ENCODE measurements at places on chromosomes 1 and 21.

- no peak for DNase-seq
Observed at GRCh38 chr1:162172311-162173102, 103.0 kb downstream of the NOS1AP start.

DNA sequence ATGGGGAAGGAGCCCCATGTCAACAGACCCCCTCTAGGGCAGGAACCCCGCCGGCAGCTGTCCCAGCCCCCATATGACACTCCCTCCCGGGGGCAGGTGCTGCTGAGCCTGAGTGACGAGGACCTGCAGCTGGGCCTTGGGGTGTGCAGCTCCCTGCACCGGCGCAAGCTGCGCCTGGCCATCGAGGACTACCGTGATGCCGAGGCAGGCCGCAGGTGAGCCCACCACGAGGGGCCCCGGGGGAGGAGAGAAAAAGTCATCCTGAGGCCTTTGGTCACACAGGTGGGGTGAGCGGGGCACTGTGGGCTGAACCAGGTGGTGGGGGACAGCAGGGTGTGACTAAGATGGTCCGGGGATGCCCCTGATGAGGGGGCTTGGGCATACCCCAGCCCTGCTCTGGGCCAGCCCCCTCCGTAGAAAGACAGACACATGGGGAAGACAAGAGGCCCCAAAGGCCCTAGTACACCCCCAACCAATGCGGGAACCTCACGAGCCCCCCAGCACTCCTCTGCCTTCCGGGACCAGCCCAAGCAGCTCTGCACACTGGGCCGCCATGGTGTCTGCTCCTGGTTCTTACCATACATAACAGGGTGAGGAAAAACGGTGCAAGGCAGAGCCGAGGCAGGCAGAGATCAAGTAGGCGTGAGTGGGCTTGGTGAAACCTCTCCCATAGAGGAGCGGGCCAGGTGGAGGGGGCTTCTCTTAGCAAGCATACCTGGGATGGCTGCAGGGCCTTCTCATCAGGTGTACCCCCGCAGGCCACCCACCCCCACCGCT lies 58.6 kb upstream of the TMEM51 start:
- DNase-seq, result no peak

DNA sequence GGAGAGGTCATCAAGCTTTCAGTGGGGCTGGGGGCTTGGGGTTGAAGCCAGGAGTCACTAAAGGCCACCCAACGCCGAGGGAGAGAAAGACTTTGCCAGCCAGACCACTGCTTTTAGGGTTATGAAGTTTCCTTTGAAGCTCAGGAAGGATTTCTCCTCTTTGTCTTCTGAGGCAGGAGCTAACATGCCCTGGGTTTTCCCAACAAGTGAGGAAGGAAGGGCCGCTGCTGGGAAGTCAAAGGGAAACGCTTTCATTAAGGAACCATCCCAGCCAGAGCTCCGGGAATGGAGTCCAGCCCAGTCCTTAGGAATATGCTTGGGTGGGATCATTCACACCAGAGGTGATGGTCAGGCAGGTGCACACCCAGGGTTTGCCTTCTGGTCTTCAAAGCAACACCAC lies 436.9 kb downstream of the PRDM2 start:
- no peak for DNase-seq

- DNase-seq, result no peak
Observed at GRCh38 chr21:26331205-26331980, 160.8 kb upstream of the APP start.

DNA sequence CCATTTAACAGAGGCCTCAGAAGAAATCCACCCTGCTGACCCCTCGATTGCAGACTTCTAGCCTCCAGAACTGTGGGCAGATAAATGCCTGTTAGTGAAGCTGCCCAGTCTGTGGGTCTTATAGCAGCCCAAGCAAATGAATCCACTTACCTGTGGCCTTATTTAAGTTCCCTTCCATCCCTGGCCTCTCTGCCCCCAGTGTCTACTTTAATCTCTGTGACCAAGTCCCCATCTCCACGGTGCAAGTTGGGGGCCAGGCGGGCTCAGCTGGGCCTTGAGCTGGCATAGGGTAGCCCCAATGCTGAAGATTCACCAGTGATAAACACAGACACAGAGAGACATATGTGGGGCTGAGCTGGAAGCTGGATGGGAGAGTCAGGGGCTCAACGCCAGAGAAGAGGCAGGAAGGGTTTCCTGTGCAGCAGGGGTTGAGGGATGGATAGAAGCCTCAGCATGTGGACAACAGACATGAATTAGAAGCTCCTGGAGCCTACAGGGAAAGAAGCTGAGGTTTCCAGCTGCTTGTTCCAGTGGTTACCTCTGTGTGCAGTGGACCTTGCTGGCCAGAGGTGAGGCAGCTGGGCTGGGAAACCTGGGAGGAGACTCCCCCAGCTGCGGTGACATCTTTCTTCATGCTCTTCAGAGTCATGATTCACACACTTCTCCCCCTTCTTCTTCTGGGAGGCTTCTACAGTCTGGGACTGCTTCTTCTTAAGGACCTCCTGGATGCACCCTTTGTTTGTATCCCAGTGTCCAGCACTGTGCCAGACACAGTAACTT lies 13.4 kb upstream of the B3GALT5 start:
- no peak for DNase-seq

- DNase-seq, result peak; percentile 62
Observed at GRCh38 chr1:203327684-203328457, 22.6 kb downstream of the BTG2 start.

DNA sequence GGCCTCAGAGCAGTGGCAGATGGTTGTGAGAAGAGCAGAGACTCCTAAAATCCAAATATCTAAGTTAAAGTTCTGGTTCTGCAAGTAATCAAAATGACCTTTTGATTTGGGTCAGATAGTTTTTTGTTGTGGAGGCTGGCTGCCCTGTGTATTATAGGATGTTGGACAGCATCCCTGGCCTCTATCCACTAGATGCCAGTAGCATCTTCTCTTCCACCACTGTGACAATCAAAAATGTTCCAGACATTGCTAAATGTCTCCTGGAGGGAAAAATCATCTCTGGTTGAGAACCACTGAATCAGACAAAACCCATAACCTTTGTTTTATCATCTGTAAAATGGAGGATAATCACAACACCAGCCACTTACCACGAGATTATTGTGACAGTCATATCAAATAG lies 5.9 kb upstream of the DPT start:
- no peak for DNase-seq

Data from activated naive CD4-positive, alpha-beta T cell treated with anti-CD3 and anti-CD28 coated beads, Interleukin-2, amount 50 U/mL, for 16 hours (primary cell).